ENCODE measurements at places on chromosomes 2 and 18. TPM values are rescaled to one million over a fixed set of nuclear protein-coding genes. Genes with fewer than 3 reads are reported as not detected.
A peak's percentile ranks its signal among the peaks of the same experiment; 100 is the strongest.

- DNase-seq, result no peak
These were observed 47.9 kb downstream of the SH3RF3 start for GRCh38 chr2:109176928-109177327.

GRCh38 chr18:11980163-11980493 is 1.2 kb upstream of the IMPA2 start:
- DNase-seq, result no peak

DSC1 gene
- not detected for polyA plus RNA-seq

RELCH gene
- 4.9 TPM for polyA plus RNA-seq

DNA sequence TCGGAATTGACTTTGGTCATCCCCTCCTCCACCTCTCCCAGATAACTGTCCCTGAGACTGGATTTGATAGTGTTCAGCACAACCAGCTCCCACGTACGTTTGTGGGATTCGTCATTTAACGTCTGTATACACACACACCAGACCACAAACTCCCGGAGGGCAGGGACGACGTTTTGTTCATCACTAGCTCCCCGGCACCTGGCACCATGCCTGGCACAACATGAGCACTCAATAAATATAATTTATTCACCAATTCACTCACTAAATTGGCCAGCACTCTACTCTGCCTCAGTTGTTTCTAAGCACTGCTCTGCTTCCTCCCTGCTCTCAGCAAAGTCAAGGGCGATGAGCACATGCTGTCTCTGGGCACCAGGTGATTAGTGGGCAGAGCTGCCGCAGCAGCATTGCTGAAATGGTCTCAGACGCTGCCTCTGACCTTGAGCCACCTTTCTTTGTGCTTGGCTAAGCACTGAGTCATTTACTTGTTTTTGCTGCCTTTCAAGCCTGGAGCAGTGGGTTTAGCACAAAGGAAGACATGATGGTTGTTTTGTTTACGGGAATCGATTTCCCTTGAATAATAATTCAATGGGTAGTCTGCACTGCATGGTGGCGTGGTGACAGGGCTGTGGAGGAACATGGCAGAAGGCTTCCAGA is 19.3 kb upstream of the LOXHD1 start:
- no peak for DNase-seq

DNER gene
- 0.20 TPM for polyA plus RNA-seq

DNA sequence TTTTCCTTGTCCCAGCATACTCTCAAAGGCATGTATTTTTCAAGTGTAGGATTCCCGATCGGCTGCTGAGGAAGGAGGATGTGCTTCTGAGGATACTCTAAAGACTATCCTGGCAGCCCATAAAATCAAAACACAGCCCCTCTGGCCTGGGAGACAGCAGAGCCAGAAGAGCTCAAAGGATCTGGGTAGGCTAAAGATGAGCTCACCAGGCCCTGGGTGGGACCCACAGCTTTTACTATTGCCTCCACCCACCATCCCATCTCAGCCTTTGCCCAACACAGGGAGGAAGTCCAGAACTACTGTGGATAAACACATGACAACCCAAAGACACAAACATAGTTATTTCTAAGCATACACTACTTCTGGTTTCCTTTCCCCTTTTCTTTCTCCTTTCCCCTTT is 79.1 kb upstream of the ZFP36L2 start:
- peak; percentile 86 for DNase-seq

Data from CD14-positive monocyte (primary cell).